ENCODE measurements at places on chromosomes 4 and X.

- DNase-seq, result no peak
These were observed 353.2 kb downstream of the PDHA2 start for GRCh38 chr4:96193061-96193460.

DNA sequence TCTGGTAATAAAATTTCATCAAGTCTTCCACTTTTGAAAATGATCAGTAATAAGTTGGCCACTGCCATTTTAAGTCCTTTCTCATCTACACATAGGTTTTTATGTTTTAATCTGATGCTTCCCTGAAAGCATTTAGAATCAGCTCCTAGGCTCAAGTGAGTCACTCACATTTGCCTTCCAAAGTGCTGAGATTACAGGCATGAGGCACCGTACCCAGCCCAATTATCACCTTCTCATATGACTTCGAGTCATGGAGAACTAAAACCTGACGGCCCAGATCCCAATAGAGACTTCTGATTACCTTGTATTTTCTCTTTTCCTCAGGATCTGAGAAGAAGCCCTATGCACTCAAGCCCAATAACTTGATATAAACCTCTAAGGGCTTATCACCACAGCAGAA lies 140.8 kb downstream of the OPHN1 start:
- DNase-seq, result no peak

- no peak for DNase-seq
These were observed 318.6 kb upstream of the FAT1 start for GRCh38 chr4:187042251-187042650.

GRCh38 chr4:121720109-121720508 lies 23.3 kb upstream of the ANXA5 start:
- no peak for DNase-seq

GRCh38 chr4:145034727-145035211 lies 63.2 kb downstream of the ANAPC10 start:
- no peak for DNase-seq

DNA sequence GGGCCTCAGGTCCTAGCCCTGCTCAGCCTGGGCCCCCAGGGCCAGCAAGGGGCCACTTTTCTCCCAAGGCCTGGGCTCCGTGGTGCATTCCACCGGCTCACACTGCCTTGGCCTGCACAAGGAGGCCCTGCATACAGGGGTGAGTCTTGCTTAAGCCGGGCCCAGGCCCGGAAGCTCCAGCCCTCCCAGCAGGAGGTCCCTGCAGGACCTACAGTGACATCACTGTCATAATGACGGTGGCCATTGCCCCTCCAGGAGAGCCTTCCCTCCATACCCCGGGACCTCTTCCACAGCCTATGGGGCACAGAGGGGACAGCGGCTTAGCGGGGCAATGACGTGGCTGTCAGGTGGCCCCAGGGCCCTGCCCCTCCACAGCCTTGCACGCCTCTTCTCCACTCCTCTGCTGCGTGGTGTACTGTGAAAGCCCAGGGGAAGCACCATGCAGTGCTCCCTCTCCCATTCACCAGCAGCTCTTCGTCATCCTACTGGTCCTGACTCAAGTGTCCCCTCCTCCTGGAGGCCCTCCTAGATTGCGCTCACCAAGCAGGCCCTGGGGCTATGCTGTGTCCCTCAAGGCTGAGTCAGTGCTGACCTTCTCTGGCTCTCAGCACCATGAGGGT lies 32.3 kb upstream of the AFAP1 start:
- DNase-seq, result no peak

DNA sequence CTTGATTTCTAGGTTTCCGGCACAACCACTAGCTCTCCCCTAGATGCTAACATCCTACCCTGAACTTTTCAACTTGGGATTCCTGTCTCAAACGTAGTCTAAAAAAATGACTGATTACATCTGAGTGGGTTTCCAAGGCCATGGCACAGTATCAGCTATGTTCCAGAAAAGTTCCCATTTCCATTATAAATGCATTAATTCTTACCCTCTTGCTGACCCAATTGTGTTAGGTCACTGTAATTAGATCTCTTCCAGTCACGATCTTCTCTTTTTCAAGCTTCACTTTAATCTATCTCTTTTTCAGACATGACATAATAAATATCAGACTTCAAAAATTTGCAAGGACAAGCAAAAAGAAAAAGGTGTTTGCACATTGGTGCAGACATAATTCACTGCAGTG lies 50.6 kb upstream of the PDE5A start:
- DNase-seq, result no peak

DNA sequence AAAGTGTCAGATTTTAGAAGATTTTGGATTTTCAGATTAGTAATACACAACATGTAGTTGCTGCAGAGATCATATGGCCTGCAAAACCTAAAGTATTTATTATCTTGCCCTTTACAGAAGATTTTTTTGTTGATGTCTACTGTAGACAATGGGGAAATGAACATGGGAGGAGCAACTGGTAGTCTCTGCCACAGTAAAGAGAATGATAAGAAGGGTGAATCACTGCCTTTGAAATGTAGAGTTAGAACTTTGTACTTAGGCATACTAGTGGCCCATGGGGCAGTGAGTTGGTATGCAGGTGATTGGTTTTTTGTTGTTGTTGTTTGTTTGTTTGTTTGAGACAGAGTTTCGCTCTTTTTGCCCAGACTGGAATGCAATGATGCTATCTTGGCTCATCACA lies 50.1 kb downstream of the GAB1 start:
- DNase-seq, result no peak

- DNase-seq, result no peak
These were observed 596.4 kb downstream of the MID1IP1 start for GRCh38 chrX:39397561-39398199.

- no peak for DNase-seq
These were observed 301.9 kb upstream of the ARSJ start for GRCh38 chr4:114281164-114281960.

DNA sequence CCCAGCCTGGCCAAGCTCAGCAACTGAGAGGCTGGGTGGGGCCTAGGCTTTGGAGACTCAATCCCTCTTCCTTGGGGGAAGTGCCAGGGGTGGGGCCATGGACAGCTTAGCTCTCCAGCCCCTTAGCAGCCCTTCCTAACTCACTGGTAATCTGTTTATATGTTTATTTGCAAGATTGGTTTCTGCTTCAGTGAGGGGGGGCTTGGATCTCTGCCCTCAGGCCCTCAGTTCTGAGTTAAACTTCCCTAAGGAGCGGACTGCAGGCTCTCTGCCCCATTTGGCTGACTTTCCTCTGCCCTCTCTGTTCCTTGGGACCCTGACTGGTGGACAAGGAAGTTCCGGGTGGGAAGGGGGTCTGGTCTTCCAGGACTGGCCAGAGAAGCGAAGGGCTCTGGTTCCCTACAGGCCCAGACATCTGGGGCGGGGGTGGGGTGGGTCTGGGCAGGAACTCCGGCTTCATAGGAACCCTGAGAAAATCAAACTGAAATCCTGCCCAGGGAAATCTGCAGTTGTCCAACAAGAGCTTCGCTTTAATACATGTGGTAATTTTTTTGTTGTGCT lies 51.4 kb downstream of the NALF2 start:
- DNase-seq, result no peak

GRCh38 chr4:47972181-47972580 lies 44.3 kb downstream of the CNGA1 start:
- no peak for DNase-seq

- no peak for DNase-seq
These were observed 10.7 kb downstream of the KLHL8 start for GRCh38 chr4:87209696-87210095.

DNA sequence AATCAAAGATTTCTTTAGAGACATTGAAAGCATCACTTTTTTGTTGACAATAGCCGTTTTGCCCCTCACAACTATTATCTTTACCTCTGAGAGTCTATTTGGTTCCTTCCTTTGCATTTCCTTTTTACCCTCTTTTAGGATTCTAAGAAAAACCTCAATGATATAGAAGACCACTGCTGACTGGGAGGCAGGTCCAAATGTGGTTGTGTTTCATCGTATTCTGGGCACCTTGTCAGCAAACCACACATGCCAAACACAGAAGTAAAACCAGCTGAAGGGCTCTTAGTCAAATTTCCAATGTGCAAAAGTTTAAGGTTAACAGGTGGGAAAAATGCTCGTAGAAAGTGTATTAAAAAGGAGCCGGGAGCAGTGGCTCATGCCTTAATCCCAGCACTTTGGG lies 5.1 kb upstream of the PRMT9 start:
- no peak for DNase-seq

DNA sequence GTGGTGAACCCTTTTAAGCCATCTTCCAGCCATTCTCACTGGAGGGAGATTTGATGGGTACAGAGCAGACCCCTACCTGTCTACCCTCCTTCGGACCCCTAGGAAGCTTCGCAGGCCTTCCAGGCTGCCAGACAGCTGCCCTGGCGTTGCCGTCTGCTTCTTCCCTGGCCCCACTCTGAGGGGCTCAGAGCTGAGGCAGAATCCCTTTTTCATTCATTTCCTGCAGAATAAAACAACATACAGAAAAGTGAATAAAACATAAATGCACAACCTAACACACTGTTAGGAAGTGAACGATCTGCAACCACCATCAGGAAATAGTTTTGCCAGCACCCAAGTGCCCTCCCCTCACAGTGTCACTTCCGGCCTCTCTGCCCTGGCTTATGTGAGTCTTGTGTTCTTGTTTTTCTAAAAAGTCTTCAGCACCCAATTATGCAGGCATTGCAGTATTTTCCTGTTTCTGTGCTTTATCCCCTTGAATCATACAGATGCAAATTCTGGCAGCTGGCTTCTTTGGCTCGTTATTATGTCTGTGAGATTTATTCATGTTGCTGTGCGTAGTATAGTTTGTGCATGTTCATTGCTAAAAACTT lies 5.6 kb upstream of the ADD1 start:
- DNase-seq, result peak; percentile 41

- DNase-seq, result no peak
These were observed 23.8 kb downstream of the PPP2R2C start for GRCh38 chr4:6448476-6449170.

DNA sequence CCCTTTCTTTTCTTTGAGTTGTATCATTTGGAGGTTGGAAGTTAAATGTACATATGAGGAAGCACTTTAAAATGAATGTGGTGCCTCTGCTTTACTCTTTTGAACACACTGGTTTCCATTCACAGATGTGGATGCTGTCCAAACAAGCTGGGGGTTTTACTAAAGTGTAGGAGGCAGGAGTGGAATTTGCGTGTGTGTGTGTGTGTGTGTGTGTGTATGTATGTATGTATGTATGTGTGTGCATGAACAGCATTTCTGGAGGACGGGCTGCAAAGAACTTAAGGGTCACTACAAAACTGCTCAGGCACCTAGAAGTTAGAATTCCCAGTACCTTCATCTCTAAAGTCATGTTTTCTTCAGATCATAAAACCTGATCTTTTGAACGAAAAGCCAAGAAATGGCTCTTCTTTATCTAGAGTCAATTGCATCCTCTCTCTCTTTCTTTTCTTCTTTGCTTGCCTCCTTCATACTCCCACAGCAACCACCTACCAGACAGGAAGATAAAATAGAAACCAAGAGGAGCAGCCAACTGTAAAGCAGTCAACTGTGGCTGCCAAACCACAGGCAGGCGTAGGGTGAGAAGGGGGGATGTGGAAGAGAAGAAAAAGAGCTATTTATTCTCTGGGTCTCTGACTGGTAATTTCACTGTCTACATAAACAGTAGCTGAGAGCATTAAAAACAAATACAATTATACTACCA lies 177.0 kb upstream of the RASGEF1B start:
- no peak for DNase-seq

DNA sequence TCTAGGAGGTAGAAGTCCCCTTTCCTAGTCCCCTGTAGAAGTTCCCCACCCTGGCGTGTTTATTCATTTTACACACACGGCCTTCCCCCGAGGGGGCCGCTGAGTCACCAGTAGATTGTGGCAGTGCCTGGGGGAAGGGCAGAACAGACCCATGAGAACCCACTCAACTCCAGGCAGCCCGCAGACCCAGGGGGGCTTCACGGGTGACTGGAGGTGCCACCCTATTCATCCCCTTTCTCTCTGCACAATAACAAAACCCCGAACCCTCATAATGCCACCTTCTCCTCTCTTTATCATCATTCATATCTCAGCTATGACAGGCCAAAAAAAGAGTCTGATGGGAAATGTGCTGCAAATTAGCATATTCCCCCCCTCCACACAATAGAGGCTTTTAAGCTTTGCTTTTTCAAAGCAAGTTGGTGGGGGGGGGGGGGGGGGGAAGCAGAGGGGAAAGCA lies 20.4 kb upstream of the GPM6B start:
- DNase-seq, result no peak

DNA sequence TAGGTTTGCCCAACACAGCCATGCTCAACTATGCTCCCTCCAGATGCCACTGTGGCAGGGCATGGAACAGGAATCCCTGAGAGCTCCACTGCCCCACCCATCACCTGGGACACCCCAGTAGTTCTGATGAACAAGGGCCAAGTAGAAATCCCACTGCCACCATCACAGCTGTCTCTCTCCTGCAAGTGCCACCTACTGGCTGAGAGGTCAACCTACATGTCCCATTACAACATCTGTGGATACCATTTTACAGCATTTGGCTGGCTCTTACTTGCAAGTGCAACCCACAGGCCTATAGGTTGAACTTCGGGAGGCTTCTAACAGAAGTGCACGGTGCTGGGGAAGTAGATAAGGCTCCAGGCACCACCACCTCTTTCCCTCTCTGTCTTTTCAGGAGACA lies 142.5 kb downstream of the CXXC4 start:
- no peak for DNase-seq

DNA sequence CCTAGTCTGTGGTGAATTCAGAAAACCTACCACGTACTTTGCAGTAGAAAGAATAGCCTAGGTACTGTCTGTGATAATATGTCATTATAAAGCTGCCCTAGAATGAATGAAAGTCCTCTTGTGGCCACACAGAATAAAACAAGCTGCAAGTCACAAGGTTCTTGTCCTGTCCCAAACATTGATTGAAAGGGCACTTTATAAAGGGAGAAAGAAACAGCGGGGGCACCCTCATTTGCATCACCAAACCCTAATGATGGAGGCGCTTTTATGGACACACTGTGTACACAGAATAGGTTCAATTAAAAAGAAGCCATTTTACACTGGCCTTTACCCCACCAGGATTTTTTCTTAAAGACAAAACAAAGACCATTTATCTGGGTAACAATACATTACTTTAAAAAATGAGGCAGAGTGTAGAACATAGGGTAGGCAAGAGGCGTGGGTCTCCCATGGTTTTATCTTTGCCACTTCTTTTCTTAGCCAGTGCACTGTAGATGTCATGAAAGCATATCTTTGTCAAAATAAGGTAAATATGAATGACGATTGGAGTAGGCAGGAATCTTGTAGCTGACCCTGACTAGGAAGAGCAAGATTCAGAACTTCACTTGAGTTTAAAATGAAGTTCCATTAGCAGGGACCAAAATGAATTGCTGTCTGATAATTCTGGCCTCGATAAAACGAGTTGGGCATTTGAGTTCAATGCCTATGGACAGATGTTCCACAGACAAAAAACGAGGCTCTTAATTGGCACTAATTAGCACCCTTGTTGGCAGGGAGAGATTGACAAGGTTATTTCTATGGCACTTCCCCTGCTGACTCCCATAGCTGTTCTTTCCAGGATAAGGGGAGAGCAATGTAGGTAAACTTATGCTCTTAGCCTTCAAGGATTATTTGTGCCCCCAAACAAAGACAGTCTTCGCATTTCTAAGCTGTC lies 365.1 kb downstream of the AFF2 start:
- DNase-seq, result no peak

GRCh38 chr4:183416879-183417755 lies 27.3 kb upstream of the CDKN2AIP start:
- DNase-seq, result no peak

GRCh38 chr4:73446336-73446938 lies 10.4 kb downstream of the AFP start:
- DNase-seq, result no peak
